Astrocyte (in vitro differentiated cells and primary cell): ENCODE measurements at places on chromosomes 3 and 15. TPM values are rescaled to one million over a fixed set of nuclear protein-coding genes. Genes with fewer than 3 reads are reported as not detected.

DNA sequence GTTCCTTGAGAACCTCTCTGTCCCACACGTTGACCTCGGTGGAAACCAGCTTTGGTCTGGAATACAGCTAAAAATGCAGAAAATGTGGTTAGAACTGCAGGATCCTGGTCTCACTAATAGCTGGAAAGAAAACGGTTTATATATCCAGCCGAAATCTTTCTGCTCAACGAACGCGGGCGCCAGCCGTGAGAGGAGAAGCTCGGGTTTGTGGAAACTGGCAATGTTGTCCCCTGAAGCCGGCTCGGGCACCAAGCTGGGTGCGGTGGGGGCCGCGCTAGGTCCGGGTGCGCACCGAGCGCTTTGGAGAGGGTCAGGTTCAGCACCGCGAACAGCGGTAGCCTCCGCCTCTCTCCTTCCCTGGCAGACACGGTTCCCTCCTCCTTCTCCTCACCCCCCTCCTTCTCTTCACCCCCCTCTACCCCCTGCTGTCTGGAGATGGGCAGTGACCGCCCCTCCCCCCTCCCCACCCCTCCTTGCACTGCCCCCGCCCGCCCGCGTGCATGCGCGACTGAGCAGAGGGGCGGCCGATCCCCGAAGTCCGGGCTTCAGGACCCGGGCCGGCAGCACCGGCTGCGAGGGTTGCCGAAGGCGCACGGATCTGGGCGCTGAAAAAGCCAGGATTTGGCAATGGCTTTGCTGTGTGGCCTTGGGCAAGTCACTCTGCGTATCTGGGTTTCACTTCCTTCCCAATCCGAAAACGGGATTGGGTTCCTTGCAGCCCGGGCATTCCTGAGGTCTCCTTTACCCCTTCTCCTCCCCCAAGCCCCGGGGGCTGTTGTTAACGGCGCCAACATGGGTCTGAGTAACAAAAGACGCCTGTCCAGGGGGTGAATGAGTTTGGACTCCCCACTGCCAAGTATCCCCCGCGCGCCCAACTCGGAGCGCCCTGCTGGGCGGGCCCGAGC, at the start of gene SKOR1:
SKOR1 (plus strand) TSS at position 534 of the 905 bp plus-strand sequence; CDS start at position 628, 94 bp downstream.
- peak; percentile 33 for DNase-seq

- DNase-seq = no peak
Measured at GRCh38 chr15:88118035-88118434, 138.5 kb downstream of the NTRK3 start.

GRCh38 chr3:25412269-25412668, 15.8 kb upstream of the RARB start:
- DNase-seq = no peak

GRCh38 chr15:33022629-33023028, 171.9 kb downstream of the FMN1 start:
- peak; percentile 54 for DNase-seq

GRCh38 chr3:171456765-171457606, 3.2 kb downstream of the TNIK start:
- no peak for DNase-seq

The FETUB gene
- not detected in 2 replicates for total RNA-seq
